ENCODE measurements at places on chromosomes 16 and 17. TPM values are rescaled to one million over a fixed set of nuclear protein-coding genes. Genes with fewer than 3 reads are reported as not detected.

GNG13 gene
- total RNA-seq, result not detected

YBX2 gene
- total RNA-seq, result not detected

KRT16 gene
- total RNA-seq, result not detected

HOXB8 gene
- not detected for total RNA-seq

CALB2 gene
- total RNA-seq, result 0.23 TPM

C16orf92 gene
- not detected for total RNA-seq

HID1 gene
- total RNA-seq, result 0.96 TPM

SLC9A5 gene
- 3.3 TPM for total RNA-seq

HSPB9 gene
- total RNA-seq, result not detected

KRT28 gene
- not detected for total RNA-seq

NR1D1 gene
- 16.1 TPM for total RNA-seq

SMIM5 gene
- 0.09 TPM for total RNA-seq

OR3A3 gene
- not detected for total RNA-seq

- DNase-seq, result peak; percentile 64
Observed at GRCh38 chr17:40362696-40363110, 1.8 kb downstream of the GJD3 start.

DNA sequence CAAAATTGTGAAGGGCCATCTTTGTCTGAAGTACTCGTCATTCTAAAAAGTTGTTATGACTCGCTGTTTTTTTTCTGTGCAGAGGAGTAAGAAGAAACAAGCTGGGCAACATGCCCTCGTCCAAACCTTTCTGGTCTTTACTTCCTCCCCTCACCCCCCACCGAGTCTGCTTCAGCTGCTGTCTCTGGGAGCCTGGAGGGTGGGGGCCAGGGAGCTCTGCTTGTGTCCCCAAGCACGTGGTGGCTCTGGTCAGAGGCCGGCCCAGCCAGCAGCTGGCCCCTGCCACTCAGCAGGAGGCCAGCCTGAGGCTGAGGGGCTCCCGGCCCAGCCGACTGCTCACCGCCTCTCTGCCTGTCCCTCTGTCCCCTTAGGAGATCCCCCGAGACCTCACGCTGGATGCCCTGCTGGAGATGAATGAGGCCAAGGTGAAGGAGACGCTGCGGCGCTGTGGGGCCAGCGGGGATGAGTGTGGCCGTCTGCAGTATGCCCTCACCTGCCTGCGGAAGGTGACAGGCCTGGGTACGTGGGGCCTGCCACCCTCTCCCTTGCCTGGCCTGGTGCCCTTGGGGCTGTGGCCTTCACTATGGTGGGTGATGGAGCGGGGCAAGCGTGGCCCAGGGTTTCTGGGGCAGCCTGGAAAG is 53.7 kb upstream of the LGALS9 start:
- DNase-seq, result peak; percentile 41

DNA sequence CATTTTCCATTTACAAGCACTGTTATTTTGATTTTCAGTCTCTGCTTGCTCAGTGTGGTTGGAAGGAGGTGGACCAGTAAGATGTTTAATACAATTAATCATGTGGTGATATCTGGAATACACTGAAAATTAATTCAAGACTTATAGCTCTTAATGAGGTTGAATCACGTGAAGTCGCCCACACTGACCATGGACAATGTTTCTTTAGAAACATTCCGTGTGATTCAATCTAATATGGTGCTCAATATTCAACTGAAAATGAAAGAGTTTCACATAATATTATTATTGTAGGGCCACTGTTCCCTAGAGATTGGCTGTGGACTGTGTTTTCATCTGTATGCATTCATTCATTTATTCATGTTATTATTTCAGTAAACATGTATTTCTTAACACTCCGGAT is 45.2 kb upstream of the MAF start:
- no peak for DNase-seq

- peak; percentile 39 for DNase-seq
Observed at GRCh38 chr17:40499551-40500189, 1.8 kb downstream of the TNS4 start.

DNA sequence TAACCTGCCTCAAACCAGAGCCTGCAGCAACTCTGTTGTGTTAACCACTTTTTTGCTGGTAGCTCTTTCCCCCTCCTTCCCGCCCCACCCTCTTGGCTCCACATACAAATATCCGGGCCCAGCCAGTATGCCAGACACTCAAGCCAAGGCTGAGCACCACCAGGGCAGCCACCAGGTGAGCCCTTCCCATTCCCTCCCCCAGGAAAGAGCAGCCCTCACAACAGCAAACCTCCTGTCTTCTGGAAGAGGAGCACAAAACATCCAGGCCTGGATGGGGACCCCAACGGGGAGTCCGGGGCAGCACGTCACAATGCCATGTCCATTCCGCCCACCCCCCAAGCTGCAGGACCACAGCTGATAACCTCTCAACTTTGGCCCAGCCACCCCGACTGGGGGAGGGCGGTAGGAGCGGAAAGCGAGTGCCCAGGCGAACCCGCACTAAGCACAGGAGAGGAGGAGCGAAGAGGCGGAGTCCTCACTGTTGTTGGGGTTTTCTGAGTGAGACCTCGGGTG is 757 bp downstream of the ORMDL3 start:
- no peak for DNase-seq

DNA sequence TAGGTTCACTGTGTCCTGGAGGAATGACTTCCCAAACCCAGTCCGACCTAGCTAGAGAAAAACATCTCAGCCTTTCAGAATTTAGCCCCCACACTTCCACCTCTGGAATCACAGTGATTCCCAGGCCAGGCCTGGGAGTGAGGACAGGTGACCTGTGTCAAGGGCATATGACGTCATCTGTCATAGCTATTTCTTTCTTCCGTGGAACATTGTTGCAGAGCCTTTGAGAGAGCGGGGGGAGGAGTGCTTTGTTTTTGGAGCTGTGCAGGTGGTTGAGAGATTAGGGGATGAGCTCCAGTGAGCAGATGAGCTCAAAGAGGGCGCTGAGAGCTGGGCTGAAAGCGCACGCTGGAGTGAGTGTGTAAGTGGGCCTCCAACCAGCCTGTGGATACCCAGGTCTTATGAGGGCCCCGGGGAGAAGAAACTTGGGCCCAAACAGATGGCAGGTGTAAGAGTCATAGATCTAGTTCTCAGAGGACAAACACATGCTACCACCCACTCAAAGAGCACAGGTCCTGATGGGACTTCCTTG is 344.8 kb downstream of the SNX29 start:
- no peak for DNase-seq

DNA sequence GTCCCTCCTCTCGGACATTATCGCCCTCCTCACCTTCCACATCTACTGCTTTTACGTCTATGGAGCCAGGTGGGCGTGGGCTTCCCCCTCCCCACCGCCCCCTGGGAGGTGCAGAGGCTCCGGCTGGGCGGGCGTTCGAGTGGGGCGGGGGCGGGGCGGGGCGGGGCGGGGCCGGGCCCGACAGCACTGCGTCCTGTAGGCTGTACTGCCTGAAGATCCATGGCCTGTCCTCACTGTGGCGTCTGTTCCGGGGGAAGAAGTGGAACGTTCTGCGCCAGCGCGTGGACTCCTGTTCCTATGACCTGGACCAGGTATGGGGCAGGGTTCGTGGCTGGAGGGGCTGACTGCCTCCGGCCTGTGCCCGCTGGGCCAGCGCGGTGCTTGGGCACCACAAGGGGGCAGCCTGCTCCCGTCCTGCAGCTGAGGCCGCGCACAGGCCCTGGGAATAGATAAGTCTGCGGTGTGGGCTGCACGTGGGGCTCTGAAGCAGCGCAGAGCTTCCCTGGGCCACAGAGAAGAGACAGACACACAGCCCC is 9.2 kb downstream of the PIGQ start:
- no peak for DNase-seq

GRCh38 chr16:444027-444426 is 18.6 kb downstream of the RAB11FIP3 start:
- no peak for DNase-seq

DNA sequence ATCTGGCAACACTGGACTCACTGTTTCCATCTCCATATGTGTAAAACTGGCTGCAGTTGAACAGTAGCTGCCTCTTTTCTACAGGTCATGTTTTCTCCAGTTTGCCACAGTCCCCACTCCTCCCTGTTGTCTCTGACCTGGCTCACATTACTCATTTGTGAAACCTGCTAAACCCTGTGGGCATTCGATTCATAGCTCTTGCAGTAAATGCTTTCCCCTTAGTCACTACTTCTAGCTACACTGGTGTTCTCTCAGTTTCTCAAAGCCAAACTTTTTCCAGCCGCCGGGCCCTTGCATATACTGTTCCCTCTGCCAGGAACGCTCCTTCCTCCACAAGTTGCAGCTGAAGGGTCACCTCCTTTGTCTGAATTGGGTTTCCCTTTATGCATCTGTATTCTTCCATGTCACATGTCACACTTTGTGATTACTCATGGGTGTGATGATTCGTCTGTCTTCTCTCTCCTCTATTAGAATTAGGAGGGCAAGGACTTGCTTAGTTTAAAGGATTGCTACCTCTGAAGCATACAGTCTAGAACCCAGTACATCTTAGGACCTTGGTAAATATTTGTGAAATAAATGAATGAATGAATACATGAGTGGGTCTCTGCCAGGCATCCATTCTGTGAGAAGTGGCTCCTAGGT is 15.0 kb upstream of the MT4 start:
- DNase-seq, result peak; percentile 25

- DNase-seq, result no peak
Observed at GRCh38 chr17:7063518-7064094, 16.4 kb downstream of the CLEC10A start.

DNA sequence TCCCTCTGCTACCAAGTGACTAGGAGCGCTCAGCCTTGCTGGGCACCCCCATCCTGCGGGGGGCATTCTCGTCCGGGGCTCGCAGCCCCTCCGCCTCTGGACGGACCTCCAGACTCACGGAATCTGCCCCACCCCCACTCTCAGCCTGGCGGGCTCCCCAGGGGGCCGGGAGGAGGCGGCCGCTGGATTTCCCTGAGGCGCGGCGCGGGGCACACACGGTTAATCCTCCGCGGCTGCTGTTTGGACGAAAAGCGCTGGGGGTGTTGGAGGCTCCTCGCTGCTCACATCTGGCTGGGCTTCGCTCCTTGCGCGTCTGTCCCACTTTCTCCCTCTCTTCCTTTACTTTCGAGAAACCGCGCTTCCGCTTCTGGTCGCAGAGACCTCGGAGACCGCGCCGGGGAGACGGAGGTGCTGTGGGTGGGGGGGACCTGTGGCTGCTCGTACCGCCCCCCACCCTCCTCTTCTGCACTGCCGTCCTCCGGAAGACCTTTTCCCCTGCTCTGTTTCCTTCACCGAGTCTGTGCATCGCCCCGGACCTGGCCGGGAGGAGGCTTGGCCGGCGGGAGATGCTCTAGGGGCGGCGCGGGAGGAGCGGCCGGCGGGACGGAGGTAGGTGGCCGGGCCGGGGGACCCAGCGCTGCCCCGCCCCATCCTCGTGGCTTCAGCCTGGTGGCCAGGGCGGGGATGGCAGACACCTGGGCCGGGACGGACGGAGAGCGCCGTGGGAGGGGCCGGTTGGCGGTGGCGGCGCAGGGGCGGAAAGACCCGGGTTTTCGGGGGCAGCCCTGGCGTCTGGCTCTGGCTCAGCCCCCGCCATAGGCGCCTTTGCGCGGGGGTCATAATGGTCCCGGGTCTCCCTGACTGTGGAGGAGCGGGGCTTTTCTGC is at the start of gene C1QTNF1:
Gene C1QTNF1 (plus strand): TSS at position 284 of the 886 bp plus-strand sequence. CDS start 19,800 bp downstream, outside the sequence.
- DNase-seq, result no peak

DNA sequence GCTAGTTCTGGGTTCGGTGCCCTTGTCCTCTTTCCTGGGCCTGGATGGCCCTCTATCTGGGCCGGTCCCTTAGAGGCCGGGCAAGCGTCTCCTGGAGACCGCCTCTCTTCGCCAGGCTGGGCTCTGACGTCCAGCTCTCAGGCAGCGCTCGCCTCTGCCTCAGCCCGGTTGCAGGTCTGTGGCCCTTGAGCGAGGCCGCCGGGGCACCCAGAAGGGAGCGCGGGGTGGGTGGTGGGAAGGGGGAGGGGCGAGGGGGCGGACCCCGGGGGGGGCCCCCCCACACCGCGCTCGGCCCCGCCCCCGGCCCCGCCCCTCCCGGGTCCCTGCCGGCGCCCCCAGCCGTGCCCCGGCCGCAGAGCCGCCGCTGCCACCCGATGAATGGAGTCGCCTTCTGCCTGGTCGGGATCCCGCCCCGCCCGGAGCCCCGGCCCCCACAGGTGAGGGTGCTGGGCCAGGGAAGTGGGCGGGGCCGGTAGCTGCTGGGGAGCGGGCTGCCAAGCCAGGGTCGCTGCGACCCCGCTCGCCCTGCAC is at the start of gene ARHGAP23:
Gene ARHGAP23 (plus strand): TSS at position 353 of the 531 bp plus-strand sequence. CDS start 22 bp downstream, at position 375.
- DNase-seq, result peak; percentile 67

DNA sequence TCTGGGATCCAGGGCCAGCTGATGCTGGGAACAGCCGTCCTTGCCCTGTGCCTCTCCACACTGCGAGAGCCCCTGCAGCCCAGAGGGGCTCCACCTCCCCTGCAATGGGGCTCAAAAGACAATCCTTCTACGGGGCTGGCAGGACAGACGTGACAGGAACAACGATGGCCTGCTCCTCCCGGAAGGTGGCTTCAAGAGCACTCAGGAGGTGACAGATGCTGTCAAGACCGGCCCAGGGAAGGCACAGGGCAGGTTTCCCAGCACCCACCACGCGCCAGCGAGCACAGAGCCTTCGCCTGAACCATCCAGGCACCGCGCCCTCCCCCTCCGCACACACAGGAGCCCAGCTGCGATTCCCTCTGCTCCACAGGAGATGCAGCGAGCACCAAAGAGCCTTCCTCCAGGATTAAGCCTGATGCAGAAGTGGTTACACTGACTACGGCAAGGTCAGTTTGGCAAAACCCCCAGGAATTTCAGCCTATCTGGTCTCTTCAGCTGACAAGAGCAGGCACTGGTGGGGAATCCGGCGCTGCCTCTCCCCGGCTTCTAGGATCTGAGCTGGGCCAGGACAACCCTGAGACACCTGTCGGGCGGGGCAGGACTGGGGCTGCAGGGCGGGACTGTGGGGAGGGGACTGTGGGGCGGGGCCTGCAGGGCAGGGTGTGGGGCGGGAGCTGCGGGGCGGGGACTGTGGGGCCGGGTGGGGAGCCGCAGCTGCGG is 103.4 kb downstream of the ZNF778 start:
- DNase-seq, result no peak

DNA sequence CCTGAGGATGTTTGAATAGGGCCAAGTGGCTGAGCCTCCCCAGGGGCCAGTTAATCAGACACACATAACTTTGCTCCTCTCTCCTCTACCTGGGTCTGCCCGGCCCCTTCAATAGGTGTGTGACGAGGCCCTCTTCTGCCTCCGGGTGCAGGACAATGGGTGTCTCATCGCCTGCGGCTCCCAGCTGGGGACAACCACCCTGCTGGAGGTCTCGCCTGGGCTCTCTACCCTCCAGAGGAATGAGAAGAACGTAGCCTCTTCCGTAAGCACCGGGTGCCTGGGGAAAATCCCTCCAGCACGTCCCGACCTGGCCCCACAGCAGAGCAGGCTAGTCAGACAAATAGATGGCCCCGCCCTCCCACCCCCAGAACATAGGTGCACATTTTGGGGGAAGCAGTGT is 16.1 kb upstream of the KIF19 start:
- DNase-seq, result no peak

- DNase-seq, result no peak
Observed at GRCh38 chr16:85302018-85302847, 190.0 kb upstream of the CIBAR2 start.

Data from HFFc6 (cell line).